ENCODE measurements at places on chromosomes 11 and 22. TPM values are rescaled to one million over a fixed set of nuclear protein-coding genes. Genes with fewer than 3 reads are reported as not detected.

Gene PARVG
- 81.5 TPM for total RNA-seq

- H3K27me3 ChIP-seq, result no peaks in the 10 kb centered on the region
- H3K36me3 ChIP-seq, result peaks cover 24% of the 10 kb centered on the region
- peak overlapping the region; percentile 70 for H3K4me3 ChIP-seq
- peak; percentile 16 for DNase-seq
- H3K4me1 ChIP-seq, result peaks cover 61% of the 10 kb centered on the region
- H3K27ac ChIP-seq, result peak overlapping the region; percentile 83
These were observed 1.7 kb upstream of the LDHA start for GRCh38 chr11:18392434-18393321.

- no peaks in the 10 kb centered on the region for H3K27me3 ChIP-seq
- DNase-seq, result no peak
- no peak overlapping the region for H3K27ac ChIP-seq
These were observed 321.8 kb downstream of the TBC1D22A start for GRCh38 chr22:47084226-47084625.

- H3K27ac ChIP-seq, result no peak overlapping the region
- DNase-seq, result no peak
- no peak overlapping the region for H3K4me3 ChIP-seq
- no peaks in the 10 kb centered on the region for H3K4me1 ChIP-seq
These were observed 120.3 kb upstream of the FAT3 start for GRCh38 chr11:92104349-92104748.

Gene LAYN
- 12.3 TPM for total RNA-seq

DNA sequence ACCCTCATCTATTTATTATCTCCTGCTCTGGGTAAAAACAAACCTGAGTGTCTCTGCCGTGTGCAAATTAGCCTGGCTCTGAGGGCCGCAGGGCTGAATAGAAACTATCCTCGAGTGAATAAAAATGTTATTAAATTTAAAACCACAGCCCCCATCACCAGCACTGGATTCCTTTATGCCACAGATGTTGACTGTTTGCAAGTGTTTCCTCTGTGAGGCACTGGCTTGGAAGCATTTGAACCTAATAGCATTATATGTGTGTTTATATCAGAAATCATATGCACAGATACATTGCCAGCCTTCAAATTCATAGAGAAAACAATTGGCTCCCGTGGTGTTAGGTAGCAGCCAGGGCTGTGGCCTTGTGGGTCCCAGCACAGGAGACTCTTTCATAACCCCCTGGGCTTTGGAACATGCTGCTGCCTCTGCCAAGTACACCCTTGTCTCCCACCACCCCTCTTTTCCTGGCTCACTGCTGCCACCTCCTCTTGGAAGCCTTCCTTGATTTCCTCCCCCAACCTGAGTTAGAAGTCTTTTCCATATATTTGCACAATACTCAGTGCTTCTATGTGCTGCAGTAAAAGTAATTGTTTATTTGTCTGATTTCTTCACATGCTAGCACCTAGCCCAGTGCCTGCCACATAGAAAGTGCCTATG, 294.4 kb downstream of the DDX10 start:
- no peak overlapping the region for H3K27ac ChIP-seq
- no peak overlapping the region for H3K4me3 ChIP-seq
- DNase-seq, result no peak
- H3K4me1 ChIP-seq, result peaks cover 17% of the 10 kb centered on the region

- H3K4me1 ChIP-seq, result peaks cover 28% of the 10 kb centered on the region
- H3K27me3 ChIP-seq, result no peaks in the 10 kb centered on the region
- peaks cover 2% of the 10 kb centered on the region for H3K36me3 ChIP-seq
- H3K4me3 ChIP-seq, result no peak overlapping the region
- no peak for DNase-seq
These were observed 19.5 kb upstream of the SPON1 start for GRCh38 chr11:13942971-13943381.

DNA sequence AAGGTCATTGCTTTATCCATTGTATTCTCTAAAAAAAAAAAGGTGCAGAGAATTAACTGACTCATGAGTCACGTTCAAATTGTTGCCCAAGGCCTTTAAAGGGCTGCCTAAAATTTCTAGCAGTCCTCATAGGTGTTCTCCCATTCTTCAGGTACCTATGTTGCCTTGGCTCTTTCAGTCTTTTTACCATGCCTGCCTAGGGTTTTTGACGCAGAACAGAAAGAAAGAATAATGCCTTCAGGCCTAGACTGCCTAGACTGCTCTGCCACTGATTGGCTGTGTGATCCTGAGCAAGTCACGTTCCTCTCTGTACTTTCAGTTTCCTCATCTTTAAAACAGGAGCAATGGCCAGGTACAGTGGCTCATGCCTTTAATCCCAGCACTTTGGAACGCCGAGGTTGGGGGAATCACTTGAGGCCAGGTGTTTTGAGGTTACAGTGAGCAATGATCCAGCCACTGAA, 21.5 kb downstream of the CTSC start:
- H3K27me3 ChIP-seq, result no peaks in the 10 kb centered on the region
- no peaks in the 10 kb centered on the region for H3K36me3 ChIP-seq
- no peaks in the 10 kb centered on the region for H3K4me1 ChIP-seq
- H3K4me3 ChIP-seq, result no peak overlapping the region
- no peak for DNase-seq

DNA sequence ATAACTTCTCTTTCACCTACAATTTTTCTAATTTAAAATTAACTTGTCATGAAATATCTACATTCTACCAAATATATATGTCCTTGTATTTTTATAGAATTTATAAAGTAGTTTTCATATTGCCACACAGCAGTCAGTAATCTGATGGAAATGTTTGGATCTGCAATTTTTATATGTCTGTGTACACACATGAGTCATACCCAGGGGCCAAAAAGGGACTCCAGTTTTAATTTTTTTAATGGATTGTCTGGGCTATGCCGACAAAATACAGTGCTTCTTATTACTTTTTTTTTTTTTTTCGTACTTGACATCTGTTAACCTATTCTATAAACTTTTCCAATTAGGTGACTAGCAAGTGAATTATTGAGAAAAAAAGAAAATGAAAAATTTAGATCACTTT, 6.3 kb downstream of the GUCY1A2 start:
- H3K36me3 ChIP-seq, result no peaks in the 10 kb centered on the region
- peaks cover 14% of the 10 kb centered on the region for H3K27me3 ChIP-seq
- DNase-seq, result no peak

Gene CCDC73
- total RNA-seq, result not detected

DNA sequence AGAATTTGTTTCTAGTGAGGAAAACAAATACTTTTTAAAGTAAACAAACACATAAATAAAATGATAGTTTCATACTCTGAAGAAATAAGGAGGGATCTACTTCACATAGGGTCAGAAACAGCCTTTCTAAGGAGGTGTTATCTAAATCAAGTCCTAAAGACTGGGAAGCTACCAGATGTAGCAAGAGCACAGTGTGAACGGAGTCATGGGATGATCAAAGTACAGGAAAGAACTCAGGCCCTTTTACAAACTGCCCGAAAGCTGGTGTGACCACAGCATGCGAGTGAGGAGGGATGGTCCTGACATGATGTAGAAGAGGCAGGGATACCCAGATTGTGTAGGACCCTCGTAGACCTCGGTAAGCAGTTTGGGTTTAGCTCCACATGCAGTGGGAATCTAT, 102.8 kb downstream of the ARHGAP32 start:
- H3K27ac ChIP-seq, result no peak overlapping the region
- no peak overlapping the region for H3K4me3 ChIP-seq
- H3K36me3 ChIP-seq, result peaks cover 6% of the 10 kb centered on the region
- no peaks in the 10 kb centered on the region for H3K4me1 ChIP-seq

DNA sequence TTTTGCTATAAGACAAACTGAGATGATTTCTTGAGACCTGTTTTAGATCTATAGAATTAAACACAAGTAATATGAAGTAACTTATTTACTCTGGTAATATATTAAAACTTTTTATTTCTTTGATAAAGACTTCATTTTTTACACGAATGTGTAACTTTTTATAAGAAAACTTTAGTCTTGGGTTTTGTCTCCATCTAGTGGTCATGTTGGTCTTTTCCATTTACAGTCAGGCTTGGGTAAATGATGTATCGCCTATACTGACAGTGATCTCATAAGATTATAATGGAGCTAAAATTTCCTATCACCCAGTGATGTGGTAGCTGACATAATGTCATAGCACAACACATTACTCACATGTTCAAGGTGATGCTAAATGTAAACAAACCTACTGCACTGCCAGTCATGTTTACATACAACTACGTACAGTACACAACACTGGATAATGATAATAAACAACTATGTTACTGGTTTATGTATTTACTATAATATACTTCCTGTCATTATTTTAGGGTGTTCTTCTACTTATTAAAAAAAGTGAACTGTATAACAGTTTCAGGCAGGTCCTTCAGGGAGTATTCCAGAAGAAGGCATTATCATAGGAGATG, 7.5 kb upstream of the C11orf97 start:
- H3K4me3 ChIP-seq, result no peak overlapping the region
- no peaks in the 10 kb centered on the region for H3K36me3 ChIP-seq
- no peak overlapping the region for H3K27ac ChIP-seq
- no peaks in the 10 kb centered on the region for H3K4me1 ChIP-seq
- no peak for DNase-seq

- no peak for DNase-seq
- no peak overlapping the region for H3K27ac ChIP-seq
- H3K36me3 ChIP-seq, result no peaks in the 10 kb centered on the region
- no peaks in the 10 kb centered on the region for H3K27me3 ChIP-seq
- no peak overlapping the region for H3K4me3 ChIP-seq
These were observed 838.7 kb upstream of the API5 start for GRCh38 chr11:42473106-42473505.

DNA sequence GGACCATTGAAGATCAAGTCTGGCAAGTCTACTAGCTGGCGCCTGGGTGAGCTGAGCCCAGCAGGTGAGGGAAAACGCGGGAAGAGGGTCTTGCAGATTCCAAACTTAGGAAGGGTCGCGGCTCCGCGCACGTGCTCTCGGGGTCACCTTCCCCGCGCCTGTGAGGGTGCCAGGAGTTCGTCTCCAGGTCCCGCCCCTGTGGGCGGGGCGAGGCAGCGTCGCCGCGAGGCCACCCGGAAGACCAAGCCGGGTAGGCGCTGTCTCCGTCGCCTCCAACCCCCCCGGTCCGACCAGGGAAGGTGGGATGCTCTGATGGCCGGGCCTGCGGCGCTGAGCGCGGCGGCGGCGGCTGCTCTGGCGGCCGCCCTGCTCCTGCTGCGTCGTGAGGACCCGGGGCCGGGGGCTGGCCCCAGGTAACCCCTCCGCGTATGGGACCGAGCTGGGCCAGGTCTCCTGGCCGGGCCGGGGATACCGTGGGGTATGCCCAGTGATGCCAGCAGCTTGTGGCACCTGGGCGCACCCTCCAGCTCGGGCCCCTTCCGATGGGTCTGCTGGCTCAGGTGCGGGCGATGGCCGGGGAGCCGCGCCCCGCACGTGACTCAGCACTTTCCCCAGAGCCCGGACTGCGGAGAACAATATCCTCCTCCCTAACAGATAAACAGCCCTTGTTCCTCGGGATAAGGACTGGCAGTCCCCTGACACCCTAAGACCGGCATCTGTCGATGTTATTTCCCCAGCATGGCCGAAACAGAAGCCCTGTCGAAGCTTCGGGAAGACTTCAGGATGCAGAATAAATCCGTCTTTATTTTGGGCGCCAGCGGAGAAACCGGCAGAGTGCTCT, at the start of gene HTATIP2:
HTATIP2 (plus strand) TSS at position 215 of the 841 bp plus-strand sequence; CDS start at position 739, 524 bp downstream.
- peaks cover 69% of the 10 kb centered on the region for H3K4me1 ChIP-seq
- peaks cover 2% of the 10 kb centered on the region for H3K36me3 ChIP-seq
- H3K4me3 ChIP-seq, result peak within 1 kb of the TSS; percentile 69
- no peaks in the 10 kb centered on the region for H3K27me3 ChIP-seq
- DNase-seq, result peak; percentile 85

DNA sequence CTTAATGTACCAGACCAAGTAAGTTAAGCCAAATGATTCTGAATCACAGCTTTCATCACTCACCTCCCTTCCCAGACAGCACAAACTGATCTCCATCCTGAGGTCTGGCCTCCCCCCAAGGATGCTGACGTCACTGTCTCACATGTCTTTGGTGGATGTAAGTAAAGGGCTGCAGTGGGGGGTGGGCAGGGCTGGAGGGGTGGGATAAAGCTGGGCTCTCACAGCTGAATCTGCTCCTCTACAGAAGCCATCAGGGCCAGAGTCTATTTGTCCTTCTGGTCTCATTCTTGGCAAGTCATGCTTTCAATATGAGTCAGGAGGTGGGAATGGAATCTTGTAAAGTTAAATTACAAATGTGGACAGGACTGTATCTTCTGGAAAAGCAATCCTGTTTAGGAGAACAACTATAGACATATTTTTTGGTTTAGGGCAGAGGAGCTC, 32.7 kb downstream of the P4HA3 start:
- H3K27ac ChIP-seq, result no peak overlapping the region
- no peaks in the 10 kb centered on the region for H3K36me3 ChIP-seq
- no peak overlapping the region for H3K4me3 ChIP-seq

DNA sequence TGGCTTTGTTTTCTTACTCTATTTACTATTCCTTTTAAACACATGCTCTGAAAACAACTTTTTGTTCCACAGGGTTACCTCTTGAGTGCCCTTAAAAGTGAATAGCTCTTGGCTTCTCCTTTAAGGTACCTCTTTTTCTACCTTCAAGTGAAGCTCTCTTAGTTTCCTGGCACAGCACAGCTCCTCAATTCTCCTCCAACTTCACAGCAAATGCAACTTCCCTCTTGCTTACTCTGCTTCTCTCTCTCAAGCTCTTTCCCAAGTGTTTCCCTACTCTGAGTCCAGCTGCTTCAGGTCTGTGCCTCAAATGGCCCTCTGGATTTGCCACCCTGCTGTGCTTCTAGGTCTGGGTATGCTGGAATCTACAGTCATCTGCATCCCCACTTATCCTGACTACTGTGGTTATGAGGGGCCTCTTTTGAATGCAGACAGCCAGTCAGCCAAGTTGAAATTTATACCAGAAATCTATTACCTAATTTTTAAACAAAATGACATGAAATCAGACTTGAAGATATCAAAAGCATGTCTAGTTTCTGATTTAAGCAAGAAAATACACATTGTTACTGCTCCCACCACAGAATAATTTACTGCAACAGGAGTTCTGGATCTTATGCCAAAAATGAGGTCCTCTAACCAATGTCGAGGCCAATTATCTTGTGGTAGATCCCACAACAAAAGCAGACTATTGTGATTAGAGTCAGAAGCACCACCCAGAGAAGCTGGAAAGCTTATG, 371.1 kb downstream of the SOX6 start:
- H3K27ac ChIP-seq, result no peak overlapping the region
- H3K4me1 ChIP-seq, result no peaks in the 10 kb centered on the region

GRCh38 chr11:97079244-97079643, 689.4 kb downstream of the JRKL start:
- H3K27me3 ChIP-seq, result no peaks in the 10 kb centered on the region
- no peak for DNase-seq
- H3K36me3 ChIP-seq, result no peaks in the 10 kb centered on the region
- H3K27ac ChIP-seq, result no peak overlapping the region
- no peak overlapping the region for H3K4me3 ChIP-seq

DNA sequence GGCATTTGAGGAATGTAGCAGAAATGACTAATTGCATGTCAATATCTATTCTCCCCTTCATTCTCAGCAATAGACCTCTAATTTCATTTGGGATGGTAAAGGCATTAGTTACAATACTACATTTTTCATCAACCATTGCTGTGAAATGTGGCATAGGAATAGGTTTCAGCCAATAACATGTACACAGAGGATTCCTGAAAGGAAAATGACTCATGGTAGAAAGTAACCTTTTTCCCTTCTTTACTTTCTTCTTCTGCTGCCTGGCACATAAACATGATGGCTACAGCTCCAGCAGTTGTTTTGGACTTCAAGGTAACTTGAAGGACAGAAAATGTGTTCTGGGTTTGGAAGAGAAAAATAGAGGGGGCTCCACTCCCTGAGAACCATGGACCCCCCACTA, 231.8 kb upstream of the CTSC start:
- H3K27ac ChIP-seq, result no peak overlapping the region
- no peak overlapping the region for H3K4me3 ChIP-seq
- H3K4me1 ChIP-seq, result no peaks in the 10 kb centered on the region
- H3K27me3 ChIP-seq, result no peaks in the 10 kb centered on the region

GRCh38 chr22:33535937-33536875, 384.1 kb downstream of the LARGE1 start:
- no peaks in the 10 kb centered on the region for H3K36me3 ChIP-seq
- DNase-seq, result no peak
- H3K27ac ChIP-seq, result no peak overlapping the region

Data from activated T-cell treated with anti-CD3 and anti-CD28 coated beads, Interleukin-2, amount 50 U/mL, for 72 hours (primary cell).